ENCODE measurements at places on chromosomes 7 and 10.

GRCh38 chr10:22693371-22693784 lies 21.0 kb downstream of the PIP4K2A start:
- peak; percentile 45 for DNase-seq
- H3K27ac ChIP-seq = peak overlapping the region; percentile 87
- peaks cover 59% of the 10 kb centered on the region for H3K4me1 ChIP-seq
- peaks cover 12% of the 10 kb centered on the region for H3K36me3 ChIP-seq

- no peak overlapping the region for H3K4me3 ChIP-seq
- no peaks in the 10 kb centered on the region for H3K27me3 ChIP-seq
- H3K27ac ChIP-seq = peak overlapping the region; percentile 21
- peaks cover 31% of the 10 kb centered on the region for H3K4me1 ChIP-seq
Observed at GRCh38 chr7:155208681-155209477, 88.8 kb upstream of the INSIG1 start.

- no peaks in the 10 kb centered on the region for H3K4me1 ChIP-seq
- no peaks in the 10 kb centered on the region for H3K27me3 ChIP-seq
- no peak for DNase-seq
- no peak overlapping the region for H3K4me3 ChIP-seq
Observed at GRCh38 chr10:19853831-19854230, 37.6 kb downstream of the PLXDC2 start.

GRCh38 chr10:93422118-93422517 lies 60.0 kb downstream of the MYOF start:
- H3K27me3 ChIP-seq = no peaks in the 10 kb centered on the region
- H3K4me1 ChIP-seq = no peaks in the 10 kb centered on the region
- no peak overlapping the region for H3K27ac ChIP-seq
- no peaks in the 10 kb centered on the region for H3K36me3 ChIP-seq
- no peak overlapping the region for H3K4me3 ChIP-seq

DNA sequence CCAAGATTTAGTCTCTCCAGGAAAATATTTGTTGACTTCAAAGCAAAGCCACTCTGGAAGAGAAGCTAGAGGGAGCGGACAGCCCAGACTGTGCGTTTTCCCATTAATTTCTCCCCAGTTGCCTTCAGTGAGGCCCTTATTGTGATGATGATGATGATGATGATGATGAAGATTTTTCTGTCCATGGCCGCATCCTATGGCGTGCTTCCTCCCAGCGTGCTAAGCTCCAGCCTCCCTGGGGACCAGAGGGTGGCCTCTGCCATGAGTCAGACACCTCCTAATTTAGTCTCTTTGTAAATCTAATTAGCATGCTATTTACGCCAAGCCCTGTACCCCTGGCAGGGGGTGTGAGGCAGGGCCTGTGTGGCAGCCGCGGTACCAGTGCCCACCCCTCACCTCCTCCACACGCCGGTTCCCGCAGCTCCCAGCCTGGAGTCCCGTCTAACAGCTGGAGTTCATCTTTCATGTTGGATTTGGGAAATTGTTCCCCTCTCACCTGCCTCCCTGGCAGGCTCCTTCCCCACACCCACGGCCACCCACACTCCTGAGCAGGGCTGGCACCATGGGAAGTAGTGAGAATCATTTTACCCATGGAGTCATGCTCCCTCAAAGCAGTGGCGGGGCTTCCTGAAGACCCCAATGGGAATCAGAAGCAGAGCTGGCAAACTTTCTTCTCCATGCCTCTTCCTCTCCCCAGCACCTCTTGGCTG lies 92.2 kb downstream of the C10orf105 start:
- no peak overlapping the region for H3K27ac ChIP-seq
- no peak for DNase-seq
- H3K27me3 ChIP-seq = no peaks in the 10 kb centered on the region
- no peaks in the 10 kb centered on the region for H3K4me1 ChIP-seq
- no peak overlapping the region for H3K4me3 ChIP-seq

GRCh38 chr7:127230192-127230925 lies 22.4 kb downstream of the GRM8 start:
- no peak for DNase-seq
- H3K27ac ChIP-seq = no peak overlapping the region
- H3K36me3 ChIP-seq = no peaks in the 10 kb centered on the region
- H3K4me1 ChIP-seq = no peaks in the 10 kb centered on the region

DNA sequence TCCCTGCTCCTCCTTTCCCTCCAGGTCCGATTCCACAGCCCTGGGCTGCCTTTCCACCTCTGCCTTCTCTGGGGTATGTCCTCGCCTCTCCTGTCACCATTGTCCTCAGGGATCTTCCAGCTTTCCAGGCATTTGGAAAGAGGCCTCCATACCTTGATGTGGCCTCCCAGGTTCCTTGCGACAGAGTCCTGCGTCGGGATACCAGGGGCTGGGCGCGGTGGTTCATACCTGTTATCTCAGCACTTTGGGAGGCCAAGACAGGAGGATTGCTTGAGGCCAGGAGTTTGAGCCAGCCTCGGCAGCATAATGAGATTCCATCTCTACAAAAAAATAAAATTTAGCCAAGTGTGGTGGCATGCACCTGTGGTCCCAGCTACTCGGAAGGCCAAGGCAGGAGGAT lies 171.1 kb downstream of the CUX1 start:
- peaks cover 6% of the 10 kb centered on the region for H3K4me1 ChIP-seq
- H3K36me3 ChIP-seq = no peaks in the 10 kb centered on the region
- H3K4me3 ChIP-seq = no peak overlapping the region
- DNase-seq = no peak
